NCI-H187 (cell line): ENCODE measurements at places on chromosomes 1 and 21.

- no peak for DNase-seq
Observed at GRCh38 chr1:112638110-112638428, 18.4 kb downstream of the CAPZA1 start.

GRCh38 chr1:35253941-35254340 lies 14.6 kb upstream of the ZMYM4 start:
- DNase-seq, result no peak

- no peak for DNase-seq
Observed at GRCh38 chr1:157161901-157162300, 23.7 kb upstream of the ETV3 start.

GRCh38 chr1:41452704-41453290 lies 31.7 kb downstream of the EDN2 start:
- DNase-seq, result no peak

DNA sequence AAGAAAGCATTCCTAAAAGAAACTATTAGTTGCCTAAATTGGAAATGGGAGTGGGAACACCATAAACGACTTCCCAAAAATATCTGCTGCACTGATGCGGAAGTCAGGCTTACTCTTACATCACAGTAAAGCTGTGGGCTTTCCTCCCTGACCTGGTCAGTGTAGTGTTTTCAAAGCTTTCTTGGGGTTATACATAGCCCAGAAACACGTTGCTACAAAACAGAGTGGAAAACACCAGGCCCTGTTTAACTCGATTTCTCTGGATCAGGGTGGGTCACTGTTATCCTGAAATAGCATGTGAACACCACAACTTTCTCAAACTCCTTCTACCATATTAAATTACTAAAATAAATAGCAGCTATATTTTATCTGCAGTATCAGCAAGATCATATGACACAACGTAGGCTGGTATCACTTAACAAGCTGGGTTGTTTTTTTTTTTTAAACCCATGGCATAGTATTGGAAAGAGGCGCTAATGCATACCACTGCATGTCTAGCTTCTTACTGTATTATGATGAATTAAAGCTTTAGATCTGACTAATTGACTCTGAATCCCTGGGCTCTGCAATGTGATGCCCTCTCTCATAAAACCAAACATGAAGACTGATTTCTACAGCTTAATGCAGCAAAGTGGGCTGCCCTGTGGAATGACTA lies 184.6 kb downstream of the TGFB2 start:
- no peak for DNase-seq

DNA sequence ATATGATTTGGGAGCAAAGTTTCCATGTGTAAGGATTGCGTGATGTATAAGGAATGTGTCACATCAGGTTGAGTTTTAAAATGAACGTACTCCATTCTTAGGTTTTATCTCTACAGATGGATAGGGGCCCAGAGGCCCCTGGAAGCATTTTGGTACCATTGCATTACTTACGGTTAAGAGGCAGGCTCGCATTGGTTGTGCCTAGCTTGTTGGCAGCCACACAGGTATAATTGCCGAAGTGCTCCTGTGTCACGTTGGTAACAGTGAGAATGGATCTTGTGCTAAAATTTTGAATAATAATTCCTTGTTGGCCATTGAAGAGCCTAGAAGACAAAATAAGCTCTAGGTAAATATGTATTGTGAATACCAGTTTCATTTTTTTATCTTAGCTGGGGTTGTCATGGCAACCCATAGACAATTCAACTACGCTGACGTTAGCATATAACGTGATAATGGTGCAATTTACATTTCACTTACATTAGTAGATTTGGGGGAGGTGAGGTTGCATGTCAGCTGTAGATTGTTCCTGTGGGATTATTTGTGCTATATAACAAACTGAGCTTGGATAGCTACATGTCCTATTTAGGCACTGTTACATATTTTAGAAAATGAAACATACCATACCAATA lies 511.9 kb upstream of the ZRANB2 start:
- DNase-seq, result no peak

GRCh38 chr1:23524716-23525401 lies 6.2 kb downstream of the E2F2 start:
- peak; percentile 87 for DNase-seq

DNA sequence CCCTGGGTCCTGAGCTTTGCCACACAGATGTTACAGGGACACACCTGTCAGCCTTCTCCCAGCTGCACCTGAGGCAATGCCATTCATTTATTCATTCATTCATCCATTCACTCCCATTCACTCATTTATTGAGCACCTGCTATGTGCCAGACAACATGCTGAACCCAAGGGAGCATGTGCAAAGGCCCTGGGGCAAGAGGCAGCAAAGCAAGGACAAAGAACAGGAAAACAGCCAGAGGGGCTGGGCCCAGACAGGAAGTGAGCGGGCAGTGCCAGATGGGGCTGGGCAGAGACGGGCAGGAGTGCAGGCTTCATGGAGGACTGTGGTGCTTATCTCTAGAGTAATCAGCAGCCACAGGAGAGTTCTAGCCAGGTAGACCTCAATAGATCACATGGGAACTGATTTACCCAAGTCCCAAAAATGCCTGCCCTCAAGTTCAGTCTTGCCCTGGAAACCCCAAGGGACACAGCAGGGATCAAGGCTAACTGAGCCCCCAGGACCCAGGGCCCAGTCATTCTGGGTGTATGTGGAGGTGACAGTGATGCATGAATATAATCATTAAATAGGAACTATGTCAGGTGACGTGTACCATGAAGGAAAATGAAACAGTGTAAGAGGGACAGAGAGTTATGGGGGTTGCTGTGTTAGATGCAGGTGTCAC lies 530.3 kb downstream of the MATN1 start:
- DNase-seq, result no peak

DNA sequence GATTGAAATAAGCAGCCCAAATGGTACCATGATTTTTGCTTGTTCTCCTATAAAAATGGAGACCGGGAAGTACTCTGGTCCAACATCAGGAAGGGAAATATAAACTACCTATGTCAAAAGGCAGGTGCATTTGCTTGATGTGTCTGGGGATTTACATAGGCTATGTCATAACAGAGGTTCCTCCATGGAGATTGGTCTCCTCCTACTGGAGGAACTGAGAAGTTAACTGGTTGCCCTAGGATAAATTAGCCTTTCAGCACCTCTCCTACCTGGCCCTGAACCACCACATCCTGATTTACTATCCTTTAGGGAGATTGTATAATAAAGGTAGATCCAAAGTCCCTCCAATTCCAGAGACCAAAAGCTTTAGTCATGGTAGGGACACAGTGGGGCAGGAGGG lies 1109.3 kb upstream of the B3GALT2 start:
- no peak for DNase-seq

DNA sequence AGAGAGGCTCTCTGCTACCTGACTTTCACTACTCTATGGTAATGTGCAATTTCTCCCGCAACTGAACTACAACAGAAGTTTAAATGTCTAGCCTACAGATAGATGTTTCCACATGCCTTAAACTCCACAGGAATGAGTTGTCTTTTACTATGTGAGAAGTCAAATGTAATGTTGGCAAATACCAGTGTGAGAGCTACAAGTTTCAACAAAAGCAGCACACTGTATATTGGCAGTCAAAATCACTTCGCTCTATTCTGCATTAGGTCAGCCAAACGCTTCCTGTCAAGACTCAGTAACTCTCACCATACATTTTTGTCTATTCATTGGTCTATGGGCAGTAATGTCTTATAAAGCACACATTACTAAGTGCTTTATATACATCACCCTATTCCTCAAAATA lies 41.9 kb downstream of the LUZP1 start:
- no peak for DNase-seq

- no peak for DNase-seq
Observed at GRCh38 chr1:176626572-176627061, 163.6 kb downstream of the PAPPA2 start.

DNA sequence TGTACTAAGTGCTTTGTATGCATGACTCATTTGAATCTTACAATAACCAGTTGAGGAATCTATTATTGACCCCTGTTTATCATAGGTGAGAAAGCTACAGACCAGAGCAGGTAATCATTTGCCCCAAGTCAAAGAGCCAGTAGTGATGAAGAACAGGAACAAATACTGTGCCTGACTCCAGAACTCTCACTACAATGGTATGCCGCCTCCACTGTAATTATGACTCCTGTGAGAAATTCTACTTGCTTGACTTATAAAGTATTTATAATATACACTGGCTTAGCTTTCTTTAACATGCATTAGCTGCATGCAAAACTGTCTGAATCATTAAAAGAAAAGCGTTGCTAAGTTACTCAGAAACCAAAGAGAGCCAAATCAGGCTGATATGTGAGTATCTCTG lies 92.6 kb downstream of the ZNF281 start:
- no peak for DNase-seq

DNA sequence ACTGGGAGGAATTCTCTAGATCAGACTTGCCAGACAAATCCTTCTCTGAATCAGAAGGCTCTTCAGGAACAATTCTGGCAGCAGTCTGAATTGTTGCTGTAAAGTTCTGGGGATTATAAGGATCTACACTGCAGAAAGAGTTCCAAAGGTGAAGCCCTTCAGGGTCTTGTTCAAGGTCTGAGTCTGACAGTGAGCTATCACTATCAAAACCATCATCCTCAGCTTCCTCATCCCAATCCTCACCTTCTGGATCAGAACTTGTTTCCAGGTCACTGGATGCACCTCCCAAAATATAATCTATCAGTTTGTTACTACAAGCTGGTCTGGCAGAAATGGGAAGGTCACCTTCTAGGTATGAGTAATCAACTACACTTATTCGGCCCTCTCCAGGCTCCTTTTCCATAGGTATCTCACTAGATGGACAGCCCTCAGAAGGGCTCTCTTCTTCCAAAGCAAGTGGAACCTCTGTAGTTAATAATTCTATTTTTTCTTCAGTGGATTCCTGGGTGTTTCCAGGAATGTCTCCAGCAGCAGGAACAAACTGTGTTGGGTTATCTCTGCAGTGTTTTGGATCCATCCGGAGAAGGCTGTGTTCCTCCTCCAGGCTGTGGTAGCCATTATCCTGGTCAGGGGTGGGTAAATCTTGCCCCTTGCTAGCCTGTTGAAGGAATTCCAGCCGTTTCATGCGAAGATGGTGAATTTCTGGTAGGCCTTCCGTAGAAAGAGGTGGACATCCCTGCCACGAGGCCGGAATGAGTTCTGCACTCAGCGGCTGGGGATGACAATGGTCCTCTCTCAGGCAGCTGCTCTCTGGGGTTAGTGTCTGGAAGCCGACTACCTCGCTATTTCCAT lies 1.6 kb downstream of the PPP1R15B start:
- DNase-seq, result no peak

GRCh38 chr1:221663321-221663720 lies 78.6 kb downstream of the DUSP10 start:
- no peak for DNase-seq

DNA sequence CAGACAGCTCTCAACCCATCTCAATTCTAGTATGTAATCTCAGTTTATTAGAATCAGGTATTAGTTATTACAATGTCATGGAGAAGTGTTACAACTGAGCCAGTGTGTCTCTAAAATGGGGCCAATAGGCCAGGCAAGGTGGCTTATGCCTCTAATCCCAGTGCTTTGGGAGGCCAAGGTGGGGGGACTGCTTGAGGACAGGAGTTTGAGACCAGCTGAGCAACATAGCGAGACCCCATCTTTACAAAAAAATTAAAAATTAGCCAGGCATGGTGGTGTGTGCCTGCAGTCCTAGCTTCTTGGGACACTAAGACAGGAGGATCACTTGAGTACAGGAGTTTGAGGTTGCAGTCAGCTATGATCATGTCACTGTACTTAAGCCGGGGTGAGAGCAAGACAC lies 104.9 kb downstream of the BCAR3 start:
- no peak for DNase-seq

DNA sequence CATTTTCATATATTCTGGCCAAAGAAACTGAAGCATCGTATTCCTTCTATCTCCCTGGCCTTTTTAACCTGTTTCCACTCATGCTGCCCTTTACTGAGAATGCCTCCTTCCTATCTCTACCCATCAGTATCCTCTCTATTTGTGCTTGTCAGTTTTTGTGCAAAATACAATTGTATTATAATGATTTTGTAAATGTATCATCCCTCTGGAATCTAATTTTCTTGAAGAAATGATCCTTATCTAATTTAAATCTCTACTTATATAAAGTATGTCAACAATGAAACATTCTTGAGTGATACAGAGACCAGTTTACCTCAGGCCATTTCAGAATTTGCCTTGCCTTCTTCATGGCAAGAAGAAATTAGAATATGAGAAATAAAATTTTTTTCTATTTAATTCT lies 59.0 kb upstream of the TEKT2 start:
- no peak for DNase-seq

- peak; percentile 38 for DNase-seq
Observed at GRCh38 chr1:9234223-9235095, at the start of gene H6PD. Gene H6PD (plus strand): TSS chr1:9234774. CDS start chr1:9244935, 10,161 bp downstream.

DNA sequence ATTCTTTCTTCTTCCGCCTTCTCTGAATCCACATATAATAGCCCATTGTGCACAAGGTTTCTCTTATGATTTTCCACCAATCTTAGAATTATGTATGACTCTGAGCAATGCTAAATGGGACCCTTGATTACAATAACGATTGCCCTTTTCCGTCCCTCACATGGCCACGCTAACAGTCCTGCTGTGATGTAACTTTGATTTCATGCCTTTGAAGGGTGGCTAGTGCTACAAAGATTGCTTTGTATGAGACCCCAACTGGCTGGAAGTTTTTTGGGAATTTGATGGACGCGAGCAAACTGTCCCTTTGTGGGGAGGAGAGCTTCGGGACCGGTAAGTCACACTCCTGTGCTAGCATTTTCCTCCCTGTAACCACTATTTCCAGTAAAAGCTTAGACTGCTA lies 45.3 kb downstream of the PGM1 start:
- DNase-seq, result no peak

GRCh38 chr1:20528221-20528620 lies 20.3 kb upstream of the MUL1 start:
- DNase-seq, result no peak

GRCh38 chr1:87759421-87760087 lies 430.9 kb downstream of the LMO4 start:
- DNase-seq, result no peak

GRCh38 chr1:227391879-227392278 lies 73.6 kb upstream of the CDC42BPA start:
- DNase-seq, result no peak

GRCh38 chr1:209368864-209369598 lies 214.5 kb upstream of the CAMK1G start:
- no peak for DNase-seq

DNA sequence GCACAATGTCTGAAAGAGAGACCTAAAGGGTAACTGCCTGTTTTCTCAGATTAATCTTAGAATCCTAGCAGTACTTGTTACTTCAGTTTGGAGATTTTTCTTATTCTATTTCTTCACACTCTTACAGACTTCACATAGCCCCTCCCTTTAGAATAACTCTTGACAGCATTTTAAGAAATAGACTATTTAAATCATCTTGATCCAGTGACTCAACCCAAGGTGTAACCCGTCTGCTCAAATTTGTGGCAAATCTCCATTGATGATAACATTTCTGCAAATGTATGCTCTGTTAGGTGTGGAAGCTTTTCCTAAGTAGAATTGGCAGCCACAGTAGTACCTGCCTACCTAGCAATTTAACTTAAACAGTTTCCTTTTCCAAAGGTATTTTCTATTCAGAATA lies 391.2 kb downstream of the DISC1 start:
- DNase-seq, result no peak

GRCh38 chr21:34129901-34130715 lies 56.7 kb downstream of the MRPS6 start:
- DNase-seq, result peak; percentile 33

GRCh38 chr1:228114827-228115226 lies 5.7 kb upstream of the MRPL55 start:
- no peak for DNase-seq
